ENCODE measurements at places on chromosomes 5 and 9.

GRCh38 chr9:106798016-106798799 lies 64.8 kb upstream of the ZNF462 start:
- H3K27me3 ChIP-seq = no peaks in the 10 kb centered on the region
- H3K4me1 ChIP-seq = no peaks in the 10 kb centered on the region
- DNase-seq = no peak
- no peak overlapping the region for H3K27ac ChIP-seq
- H3K36me3 ChIP-seq = no peaks in the 10 kb centered on the region

GRCh38 chr5:91176288-91177016 lies 206.7 kb downstream of the ARRDC3 start:
- no peaks in the 10 kb centered on the region for H3K4me1 ChIP-seq
- H3K27ac ChIP-seq = no peak overlapping the region
- H3K4me3 ChIP-seq = no peak overlapping the region
- DNase-seq = no peak
- no peaks in the 10 kb centered on the region for H3K36me3 ChIP-seq

GRCh38 chr5:14406554-14406849 lies 175.1 kb upstream of the OTULINL start:
- H3K27me3 ChIP-seq = no peaks in the 10 kb centered on the region
- H3K36me3 ChIP-seq = peaks cover 7% of the 10 kb centered on the region
- DNase-seq = no peak
- H3K4me1 ChIP-seq = peaks cover 33% of the 10 kb centered on the region
- H3K4me3 ChIP-seq = peak overlapping the region; percentile 45

DNA sequence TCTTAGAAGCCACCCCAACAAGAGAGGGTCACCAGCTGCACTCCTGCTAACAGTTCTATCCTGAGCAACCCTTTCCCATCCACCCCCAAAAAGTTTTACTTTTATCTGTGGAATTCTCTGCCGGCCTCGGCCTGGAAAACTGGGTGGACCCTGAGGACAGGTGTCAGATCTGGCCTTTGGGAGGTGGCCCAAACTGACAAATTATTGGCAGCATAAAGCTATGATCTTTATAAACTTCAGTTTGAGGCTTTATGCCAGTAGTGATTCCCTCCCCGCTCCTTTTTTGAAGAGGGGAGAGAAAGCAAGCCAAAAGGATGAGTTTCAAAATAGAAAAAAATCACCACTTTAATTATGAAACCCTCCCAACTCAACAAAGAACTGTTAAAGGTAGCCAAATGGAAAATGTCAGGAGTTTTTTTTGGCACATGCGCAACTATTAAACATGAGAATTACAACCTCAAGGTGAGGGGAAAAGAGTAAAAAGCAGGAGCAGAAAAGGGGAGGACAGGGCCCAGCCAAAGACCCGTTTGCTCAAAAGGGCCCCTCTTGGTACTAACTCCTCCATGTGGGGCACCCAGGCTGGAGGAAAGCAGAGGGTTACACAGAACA lies 49.4 kb downstream of the FBXW11 start:
- no peaks in the 10 kb centered on the region for H3K36me3 ChIP-seq
- H3K27ac ChIP-seq = peak overlapping the region; percentile 64
- no peaks in the 10 kb centered on the region for H3K27me3 ChIP-seq
- no peak for DNase-seq
- peak overlapping the region; percentile 50 for H3K4me3 ChIP-seq

- H3K36me3 ChIP-seq = no peaks in the 10 kb centered on the region
- no peaks in the 10 kb centered on the region for H3K4me1 ChIP-seq
- H3K4me3 ChIP-seq = no peak overlapping the region
- H3K27me3 ChIP-seq = no peaks in the 10 kb centered on the region
Measured at GRCh38 chr9:134236001-134236421, 71.6 kb upstream of the RNU6ATAC start.

GRCh38 chr5:141003031-141003430 lies 36.8 kb downstream of the PCDHAC2 start:
- no peak overlapping the region for H3K27ac ChIP-seq
- DNase-seq = no peak
- no peaks in the 10 kb centered on the region for H3K36me3 ChIP-seq
- H3K27me3 ChIP-seq = peaks cover 9% of the 10 kb centered on the region

DNA sequence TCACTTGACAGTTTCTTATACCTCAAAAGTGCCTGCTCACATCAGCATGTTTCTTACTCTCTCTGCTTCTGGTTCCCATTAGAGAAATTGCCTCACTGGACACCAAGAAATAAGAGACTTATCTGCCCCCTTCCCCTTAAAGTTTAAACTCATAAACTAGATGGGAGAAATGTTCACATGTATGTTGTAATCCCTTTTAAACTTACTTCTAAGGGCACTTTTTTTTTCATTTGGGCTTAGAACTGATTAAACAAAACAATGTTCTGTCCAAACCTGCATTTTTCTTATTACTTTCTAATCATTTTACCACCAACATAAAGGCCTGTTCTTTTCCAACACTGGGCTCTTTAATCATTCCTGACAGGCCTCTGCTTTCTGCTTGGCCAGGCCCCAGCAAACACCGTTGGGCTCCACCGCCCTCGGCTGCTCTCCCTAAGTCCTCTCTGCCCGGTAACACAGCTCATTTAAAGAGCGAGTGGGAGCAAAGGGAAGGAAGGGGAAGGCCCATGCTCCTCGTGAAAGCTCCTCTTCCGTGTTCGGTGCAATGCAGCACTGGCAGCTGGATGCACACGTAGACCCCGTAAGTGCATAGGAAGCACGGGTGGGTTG lies 53.4 kb downstream of the ROR2 start:
- peaks cover 25% of the 10 kb centered on the region for H3K27me3 ChIP-seq
- H3K27ac ChIP-seq = no peak overlapping the region
- no peak overlapping the region for H3K4me3 ChIP-seq

GRCh38 chr5:71860048-71860447 lies 141.0 kb downstream of the CARTPT start:
- H3K4me3 ChIP-seq = no peak overlapping the region
- H3K27ac ChIP-seq = no peak overlapping the region
- H3K36me3 ChIP-seq = no peaks in the 10 kb centered on the region
- no peaks in the 10 kb centered on the region for H3K4me1 ChIP-seq
- DNase-seq = no peak

GRCh38 chr9:116574027-116574679 lies 113.0 kb upstream of the TRIM32 start:
- H3K36me3 ChIP-seq = no peaks in the 10 kb centered on the region
- H3K27ac ChIP-seq = no peak overlapping the region
- H3K27me3 ChIP-seq = no peaks in the 10 kb centered on the region
- no peaks in the 10 kb centered on the region for H3K4me1 ChIP-seq
- no peak overlapping the region for H3K4me3 ChIP-seq
- DNase-seq = no peak

DNA sequence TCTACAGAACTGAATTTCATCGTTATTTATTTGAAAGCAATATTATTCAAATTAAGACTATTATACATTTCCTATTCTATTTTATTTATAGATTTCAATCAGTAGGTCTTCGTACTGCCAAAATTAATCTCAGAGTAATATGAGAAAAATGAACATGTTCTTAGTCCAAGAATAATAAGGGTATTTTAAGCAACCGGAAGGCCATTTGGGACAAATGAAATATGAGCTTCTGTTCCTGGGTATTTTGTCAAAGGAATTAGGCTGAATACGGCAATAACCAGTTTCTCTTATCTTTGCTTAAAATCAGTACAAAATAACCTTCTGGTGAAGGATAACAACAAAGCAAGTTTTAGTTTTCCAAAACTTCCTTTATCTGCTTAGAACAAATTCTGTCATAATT lies 410.3 kb upstream of the PRR16 start:
- no peaks in the 10 kb centered on the region for H3K36me3 ChIP-seq
- no peaks in the 10 kb centered on the region for H3K4me1 ChIP-seq
- no peak for DNase-seq
- no peaks in the 10 kb centered on the region for H3K27me3 ChIP-seq
- no peak overlapping the region for H3K4me3 ChIP-seq

DNA sequence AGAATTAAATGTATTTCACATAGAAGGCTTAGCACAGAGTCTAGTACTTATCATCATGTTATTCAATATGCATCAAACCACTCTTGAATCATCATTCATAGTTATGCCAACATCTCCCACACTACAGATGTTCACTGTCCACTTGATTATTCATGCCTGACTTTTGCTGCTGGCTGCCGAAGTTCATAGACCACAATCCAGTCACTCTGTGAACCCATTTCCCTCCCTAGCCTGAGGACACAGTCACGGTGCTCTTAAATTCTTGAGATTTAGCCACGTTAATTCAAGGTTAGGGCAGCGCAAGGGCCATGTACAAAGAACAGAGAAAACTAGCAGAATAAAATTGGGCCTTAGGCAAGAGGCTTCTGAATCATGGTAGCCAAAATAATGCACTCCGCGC lies 32.4 kb downstream of the ABCA1 start:
- no peaks in the 10 kb centered on the region for H3K36me3 ChIP-seq
- no peak overlapping the region for H3K4me3 ChIP-seq
- no peak overlapping the region for H3K27ac ChIP-seq
- H3K27me3 ChIP-seq = peaks cover 3% of the 10 kb centered on the region
- no peaks in the 10 kb centered on the region for H3K4me1 ChIP-seq

DNA sequence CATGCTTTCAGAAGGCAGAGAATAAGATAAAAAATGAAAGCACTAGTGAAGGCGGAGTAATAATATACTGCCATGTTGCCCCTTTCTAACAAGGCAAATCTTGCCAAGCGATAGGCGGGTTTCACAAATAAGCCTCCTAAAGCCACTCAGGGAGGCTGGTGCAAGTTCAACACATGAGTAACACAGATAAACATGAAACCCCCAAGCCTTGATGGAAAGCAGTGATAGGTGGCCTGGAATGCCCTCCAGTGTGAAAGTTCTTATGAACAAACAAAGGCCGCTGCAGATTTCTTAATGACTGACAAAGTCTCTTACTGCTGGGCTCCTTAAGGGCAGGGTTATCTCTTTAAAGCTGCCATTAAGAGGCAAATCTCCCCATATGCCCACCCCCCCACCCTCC lies 154.7 kb downstream of the ZDHHC21 start:
- no peak overlapping the region for H3K27ac ChIP-seq
- no peaks in the 10 kb centered on the region for H3K4me1 ChIP-seq
- H3K36me3 ChIP-seq = no peaks in the 10 kb centered on the region
- H3K4me3 ChIP-seq = no peak overlapping the region
- peaks cover 3% of the 10 kb centered on the region for H3K27me3 ChIP-seq
- no peak for DNase-seq

- peaks cover 60% of the 10 kb centered on the region for H3K4me1 ChIP-seq
- peak overlapping the region; percentile 84 for H3K27ac ChIP-seq
- H3K4me3 ChIP-seq = peak overlapping the region; percentile 60
- DNase-seq = peak; percentile 18
- no peaks in the 10 kb centered on the region for H3K27me3 ChIP-seq
- peaks cover 3% of the 10 kb centered on the region for H3K36me3 ChIP-seq
Measured at GRCh38 chr5:87120518-87121303, 147.0 kb upstream of the RASA1 start.

- no peak for DNase-seq
- no peaks in the 10 kb centered on the region for H3K36me3 ChIP-seq
Measured at GRCh38 chr5:90440644-90441043, 31.1 kb upstream of the CETN3 start.

DNA sequence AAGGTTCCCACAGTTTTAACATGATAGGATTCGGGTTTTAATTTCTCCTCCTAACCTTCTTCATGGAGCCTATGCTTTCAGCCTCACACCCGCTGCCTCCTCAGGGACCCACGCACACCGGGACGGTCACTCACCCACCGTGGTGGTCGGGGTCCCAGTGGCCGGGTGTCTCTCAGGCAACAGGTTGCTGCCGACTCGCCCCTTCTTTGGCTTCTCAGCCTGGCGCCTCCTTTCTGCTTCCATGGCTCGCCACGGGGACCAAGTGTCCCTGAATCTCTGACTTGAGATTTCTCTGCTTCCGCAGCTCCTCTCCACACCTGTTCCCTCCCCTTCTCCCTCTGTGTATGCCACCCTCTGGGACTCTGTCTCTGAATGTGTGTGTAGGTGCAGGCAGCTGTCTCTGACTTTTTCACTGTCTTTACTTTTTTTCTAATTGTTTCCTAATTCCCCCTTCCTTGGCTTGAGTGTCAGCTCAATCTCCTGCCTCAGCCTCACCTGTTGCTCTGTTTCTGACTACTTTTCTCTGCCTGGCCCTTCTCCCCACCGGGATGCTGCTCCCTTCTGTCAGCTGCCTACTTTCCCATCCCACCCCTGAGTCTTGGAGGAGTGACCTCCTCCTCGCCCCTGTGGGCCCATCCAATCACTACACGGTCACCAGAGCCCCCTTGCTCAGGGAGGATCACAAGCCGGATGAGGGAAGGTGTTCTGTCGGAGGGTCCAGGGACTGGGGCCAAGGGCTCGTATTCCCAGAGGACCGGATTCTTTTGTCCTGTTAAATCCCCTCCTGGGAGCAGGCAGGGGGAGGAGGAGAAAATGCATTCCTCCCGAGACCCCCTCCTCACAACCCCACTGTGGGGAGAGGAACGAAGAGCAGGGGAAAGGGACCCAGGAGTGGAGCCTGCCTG lies at the start of gene PROP1:
Gene PROP1, minus strand, starts transcription at position 552 of the 905 bp plus-strand sequence. Its CDS starts 309 bp downstream, at position 243.
- H3K27me3 ChIP-seq = peaks cover 23% of the 10 kb centered on the region
- no peaks in the 10 kb centered on the region for H3K36me3 ChIP-seq
- no peak for DNase-seq
- no peaks in the 10 kb centered on the region for H3K4me1 ChIP-seq
- H3K27ac ChIP-seq = no peak within 1 kb of the TSS

- no peaks in the 10 kb centered on the region for H3K27me3 ChIP-seq
- H3K36me3 ChIP-seq = peaks cover 7% of the 10 kb centered on the region
- no peak for DNase-seq
- H3K4me3 ChIP-seq = no peak overlapping the region
Measured at GRCh38 chr9:35042081-35042604, 30.3 kb downstream of the VCP start.

GRCh38 chr5:165410476-165410875 lies 1905.1 kb downstream of the MAT2B start:
- H3K4me3 ChIP-seq = no peak overlapping the region
- H3K27me3 ChIP-seq = no peaks in the 10 kb centered on the region
- DNase-seq = no peak

DNA sequence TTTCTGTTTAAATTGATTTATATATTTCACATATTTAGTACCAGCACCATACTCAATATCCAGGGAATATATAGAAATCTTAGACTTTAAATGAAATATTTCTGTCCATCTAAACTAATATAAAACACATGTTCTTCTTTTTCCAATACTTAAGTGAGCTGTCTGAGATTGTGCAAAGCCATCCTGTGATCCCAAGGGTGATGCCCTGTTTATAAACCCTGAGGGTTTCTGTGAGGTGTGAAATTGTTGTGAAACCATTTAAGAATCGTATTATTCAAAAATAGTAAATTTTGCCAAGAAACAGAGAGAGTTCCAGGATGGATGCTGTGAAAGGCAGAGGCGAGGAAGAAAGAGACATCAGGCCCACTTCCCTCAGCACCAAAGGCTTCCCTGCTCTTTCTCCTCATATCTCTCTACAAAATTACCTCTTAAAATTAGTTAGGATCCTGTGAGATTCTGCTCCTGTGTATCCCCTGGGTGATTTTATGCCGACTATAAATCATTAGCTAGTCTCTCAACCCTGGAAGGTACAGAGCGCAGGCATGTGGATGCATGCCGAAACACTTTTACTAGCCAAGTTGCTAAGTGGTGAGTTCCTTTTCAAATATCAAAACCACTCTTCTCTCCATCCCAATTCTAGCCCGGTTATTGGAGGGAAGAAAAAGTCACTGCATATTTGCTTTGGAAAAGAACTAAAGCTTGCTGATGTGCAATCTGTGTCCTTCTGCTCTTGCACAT lies 183.0 kb downstream of the GLIS3 start:
- H3K27ac ChIP-seq = no peak overlapping the region
- H3K4me3 ChIP-seq = no peak overlapping the region
- H3K27me3 ChIP-seq = no peaks in the 10 kb centered on the region
- H3K4me1 ChIP-seq = no peaks in the 10 kb centered on the region
- DNase-seq = no peak

GRCh38 chr5:82735160-82735789 lies 341.9 kb downstream of the TMEM167A start:
- DNase-seq = no peak
- H3K27ac ChIP-seq = no peak overlapping the region
- no peak overlapping the region for H3K4me3 ChIP-seq

Measured in T-helper 2 cell treated with Interferon-gamma antibody and Interleukin-4, amounts not matched to agents 5 μg/mL and 100 μg/mL, for 36 hours (primary cell).